ENCODE measurements at places on chromosomes 2 and 18.

- DNase-seq = peak; percentile 31
These were observed 605 bp downstream of the REV1 start for GRCh38 chr2:99489063-99489760.

DNA sequence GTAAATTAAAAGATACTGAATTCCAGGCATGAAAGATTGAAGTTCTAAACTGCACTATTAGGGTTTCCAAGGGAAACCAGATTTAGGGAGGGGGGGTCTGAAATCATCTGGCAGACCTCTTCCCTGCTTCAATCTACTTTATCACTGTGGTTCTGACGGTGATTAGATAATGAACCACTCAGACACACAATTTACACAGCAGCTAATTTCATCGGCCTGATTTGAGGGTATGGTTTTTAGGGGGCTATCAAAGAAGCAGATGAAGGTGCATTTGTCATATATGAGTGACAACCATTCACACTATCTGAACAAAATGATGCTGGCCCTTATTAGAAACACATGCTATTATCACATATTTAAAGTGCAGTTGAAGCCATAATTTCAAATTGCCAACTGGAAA lies 106.0 kb downstream of the OLA1 start:
- no peak for DNase-seq

DNA sequence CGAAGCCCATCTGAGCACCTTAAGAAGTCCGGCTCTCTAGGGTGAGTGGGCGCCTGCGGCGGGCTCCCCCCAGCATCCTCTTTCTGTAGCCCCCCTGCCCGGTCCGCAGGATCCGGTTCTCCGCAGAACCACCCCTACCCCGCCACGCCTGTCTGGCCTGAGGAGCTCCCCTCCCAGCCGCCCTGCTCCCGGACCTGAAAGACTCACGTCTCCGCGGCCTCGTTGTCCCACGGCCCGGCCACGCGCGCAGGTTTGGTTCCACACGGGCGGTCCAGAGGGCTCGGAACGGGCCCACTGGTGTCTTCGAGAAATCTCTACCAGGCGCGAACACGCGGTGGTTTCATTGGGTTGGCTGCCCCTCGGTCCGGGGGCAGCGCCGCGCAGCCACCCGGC lies 237 bp downstream of the SLC39A6 start:
- DNase-seq = no peak

DNA sequence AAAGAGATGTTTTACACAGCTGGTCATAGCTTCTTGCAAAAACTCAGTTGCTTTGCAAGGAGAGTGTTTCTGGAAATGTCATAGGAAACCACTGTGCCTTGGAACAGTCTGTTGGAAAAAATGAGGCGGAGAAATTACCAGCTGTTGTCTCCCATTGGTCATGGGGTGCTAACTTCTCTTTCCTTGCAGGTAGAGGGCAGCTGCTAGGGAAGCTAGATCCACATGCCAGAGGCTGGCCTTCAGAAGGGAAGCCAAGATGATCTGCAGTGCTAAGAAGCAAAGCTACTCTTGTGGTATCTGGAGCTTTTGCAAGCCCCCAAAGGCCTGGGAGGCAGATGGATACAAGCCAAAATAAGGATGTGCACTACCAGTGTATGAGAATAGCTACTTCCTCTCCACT lies 34.8 kb upstream of the LAMA1 start:
- DNase-seq = no peak

- no peak for DNase-seq
These were observed 130.8 kb upstream of the NT5C1B start for GRCh38 chr2:18719978-18720775.

DNA sequence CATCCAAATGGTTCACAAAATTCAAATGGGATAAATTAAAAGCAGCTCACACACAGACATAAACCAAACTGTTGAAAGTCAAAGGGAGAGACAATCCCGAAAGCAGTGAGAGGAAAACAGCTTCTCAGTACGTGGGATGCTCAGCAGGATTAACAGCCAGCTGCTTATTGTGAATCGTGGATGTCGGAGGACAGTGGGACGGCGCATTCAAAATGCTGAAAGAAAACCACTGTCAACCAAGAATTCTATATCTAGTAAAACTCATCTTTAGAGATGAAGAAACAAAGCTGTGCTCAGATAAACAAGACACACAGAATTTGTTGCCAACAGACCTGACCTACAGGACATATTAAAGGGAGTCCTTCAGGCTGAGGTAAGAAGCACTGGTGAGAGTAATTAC lies 102.9 kb downstream of the NFATC1 start:
- no peak for DNase-seq

- peak; percentile 26 for DNase-seq
These were observed 261.9 kb upstream of the ETAA1 start for GRCh38 chr2:67135208-67135607.

- DNase-seq = no peak
These were observed 20.8 kb downstream of the TNFRSF11A start for GRCh38 chr18:62345909-62346308.

- peak; percentile 72 for DNase-seq
These were observed at the start of gene UNC80 for GRCh38 chr2:209771474-209772289. Gene UNC80 (plus strand): TSS chr2:209771832. CDS start chr2:209772073, 241 bp downstream.

DNA sequence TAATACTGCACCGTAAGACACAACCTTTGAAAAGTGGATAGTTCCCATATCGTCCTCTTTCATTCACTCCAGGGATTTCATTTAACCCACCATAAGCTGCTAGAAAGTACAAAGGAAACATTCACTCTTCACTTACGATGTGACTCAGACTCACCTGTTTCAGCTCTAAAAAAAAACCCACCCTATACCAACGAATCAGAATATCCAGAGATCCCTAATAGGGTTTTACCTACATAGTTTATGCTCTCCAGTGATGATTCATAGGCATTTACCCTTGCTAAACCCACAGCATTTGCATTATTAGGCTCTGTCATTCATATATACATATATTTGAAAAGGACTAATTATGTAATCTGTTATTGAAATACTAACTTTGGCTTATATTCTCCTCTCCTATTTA lies 60.2 kb downstream of the PRPF40A start:
- no peak for DNase-seq

DNA sequence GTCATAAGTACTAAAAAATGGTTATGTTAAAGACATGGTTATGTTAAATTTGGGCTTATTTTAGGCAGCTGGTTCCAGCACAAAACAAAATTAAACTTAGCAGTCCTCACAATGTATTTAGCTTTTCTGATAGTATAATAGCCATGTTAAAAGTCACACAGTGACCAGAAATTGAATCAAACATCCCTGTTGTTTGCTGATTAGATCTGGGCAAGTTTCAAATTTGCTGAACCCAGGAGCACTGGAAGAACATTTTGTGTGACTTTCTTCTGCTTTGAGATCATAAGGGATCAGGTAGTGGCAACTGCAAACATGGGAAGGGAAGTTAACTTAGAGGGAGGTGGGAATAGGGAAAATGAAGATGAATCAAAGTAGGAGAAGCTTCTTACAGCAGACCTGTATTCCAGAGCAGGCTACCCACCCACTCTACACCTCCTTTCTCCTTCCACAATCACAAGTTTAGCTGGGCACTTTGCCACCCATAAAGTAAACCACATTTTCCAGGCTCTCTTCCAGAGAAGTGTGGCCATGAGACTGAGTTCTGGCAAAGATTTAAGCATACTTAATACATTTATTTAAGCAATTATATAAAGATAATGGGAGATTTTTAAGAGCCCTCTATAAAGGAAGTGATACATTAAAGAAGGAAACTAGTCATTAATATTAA lies 616.1 kb upstream of the LRATD1 start:
- peak; percentile 30 for DNase-seq

DNA sequence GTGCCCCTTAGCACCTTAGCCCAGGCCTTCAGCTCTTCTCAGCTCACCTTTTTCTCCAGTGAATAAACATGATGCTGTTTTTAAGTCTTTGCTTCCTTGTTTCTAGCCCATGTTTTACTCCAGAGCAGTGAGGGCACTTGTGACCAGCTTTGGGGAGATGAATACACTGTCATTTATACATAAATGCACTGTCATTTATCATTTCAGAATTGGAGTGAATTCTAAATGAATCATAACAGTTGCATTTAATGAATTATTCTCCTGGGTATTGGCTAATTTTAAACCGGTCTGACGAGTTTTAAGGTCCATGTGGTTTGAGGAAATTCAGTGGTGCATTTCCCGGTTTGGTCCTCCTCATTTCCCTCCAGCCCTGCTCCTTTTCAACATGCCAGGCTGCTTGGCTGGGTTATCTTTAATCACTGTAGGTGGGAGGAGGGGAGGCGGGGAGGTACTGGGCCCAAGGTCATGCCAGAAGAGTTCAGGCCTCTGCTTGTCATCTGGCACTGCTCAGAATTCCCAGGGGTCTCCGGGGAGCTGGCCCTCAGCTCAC lies 23.9 kb downstream of the PRKCE start:
- peak; percentile 9 for DNase-seq

DNA sequence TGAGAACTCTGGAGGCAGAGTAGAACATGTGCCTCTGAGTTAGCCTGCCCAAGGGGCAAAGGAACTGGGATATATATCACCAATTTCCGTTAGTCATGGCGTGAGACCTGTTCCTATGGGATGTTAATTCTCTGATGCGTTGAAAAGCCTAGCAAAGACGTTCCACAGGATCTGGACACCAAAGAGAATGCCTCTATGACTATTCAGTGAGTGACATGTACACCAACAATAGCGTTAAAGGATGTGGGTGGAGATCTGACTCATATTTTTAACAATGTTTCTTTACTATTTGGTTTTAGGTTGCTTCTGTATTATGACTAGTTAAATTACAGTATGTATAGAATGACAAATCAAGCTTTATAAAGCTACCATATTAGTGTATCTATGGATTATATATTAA lies 320.9 kb upstream of the MC4R start:
- DNase-seq = no peak

DNA sequence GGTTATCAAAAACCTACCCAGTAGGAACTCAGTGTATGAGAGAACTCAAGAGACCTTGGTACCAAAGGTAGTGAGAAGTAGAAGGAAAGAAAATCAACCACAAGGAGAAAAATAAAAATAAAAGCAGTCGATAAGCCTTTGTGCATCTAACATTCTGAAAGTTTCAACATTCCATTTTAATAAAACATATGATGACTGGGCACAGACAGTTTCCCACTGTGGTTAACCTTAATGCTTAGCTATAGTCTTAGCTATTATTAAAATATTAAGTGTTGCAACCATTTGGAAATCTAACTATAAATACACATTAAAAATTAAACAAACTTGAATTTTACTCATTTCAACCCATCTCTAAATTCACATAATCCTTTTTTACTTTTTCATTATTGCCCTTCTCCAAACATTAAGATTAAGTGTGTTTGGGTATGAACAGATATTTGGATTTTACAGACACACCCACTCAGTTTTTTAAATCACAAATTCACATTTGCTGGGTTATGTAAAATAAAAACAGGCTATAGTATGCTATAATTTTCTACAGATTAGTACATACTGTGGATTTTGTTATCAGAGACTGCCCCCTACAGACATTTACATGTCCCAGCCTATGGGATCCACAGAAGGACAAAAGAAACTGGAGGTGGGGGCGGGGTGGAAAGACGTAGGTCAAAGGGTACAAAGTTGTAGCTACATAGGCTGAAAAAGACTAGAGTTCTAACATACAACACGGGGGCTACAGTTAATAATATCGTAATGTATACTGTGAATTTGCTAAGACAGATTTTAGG lies 32.8 kb downstream of the SRBD1 start:
- DNase-seq = no peak

DNA sequence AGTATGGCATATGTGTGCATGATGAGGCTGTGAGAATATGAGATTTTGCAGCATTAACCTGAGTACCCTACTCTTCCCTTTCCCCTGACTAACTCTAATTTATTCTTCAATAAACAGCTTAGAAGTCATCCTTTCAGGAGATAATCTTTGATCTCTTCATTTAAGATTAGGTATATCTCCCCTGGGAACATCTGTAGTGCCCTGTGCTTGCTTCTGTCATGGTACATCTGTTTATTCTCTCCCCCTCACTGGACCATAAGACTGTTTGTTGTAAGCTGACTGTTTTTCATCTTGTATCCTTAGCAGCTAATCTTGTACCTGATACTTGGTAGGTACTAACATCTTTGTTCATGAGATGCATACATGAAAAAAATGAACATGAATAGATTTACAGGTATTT lies 83.1 kb downstream of the MBD5 start:
- no peak for DNase-seq

GRCh38 chr2:66536997-66537396 lies 102.1 kb downstream of the MEIS1 start:
- DNase-seq = peak; percentile 93

GRCh38 chr2:236214376-236214995 lies 46.3 kb upstream of the GBX2 start:
- DNase-seq = no peak

DNA sequence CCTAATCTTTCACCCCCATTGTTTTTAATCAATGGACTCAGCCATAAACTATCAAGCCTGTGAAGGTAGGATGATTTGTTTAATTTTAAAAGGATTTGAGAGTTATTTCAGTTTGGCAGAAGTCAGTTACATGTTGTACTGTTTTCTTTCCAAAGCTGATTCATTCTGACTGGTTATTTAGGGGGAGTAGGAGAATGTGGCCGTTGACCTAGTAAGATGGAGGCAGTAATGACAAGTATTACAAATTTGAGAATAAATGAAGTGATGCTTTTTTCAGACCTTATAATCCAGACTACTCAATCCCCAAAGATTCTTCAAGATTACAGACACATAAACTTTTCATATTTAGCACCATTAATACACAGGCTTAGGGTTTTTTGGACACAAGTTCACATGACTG lies 4.3 kb downstream of the EPHA4 start:
- no peak for DNase-seq

- no peak for DNase-seq
These were observed 92.0 kb downstream of the ARMC9 start for GRCh38 chr2:231290321-231291015.

DNA sequence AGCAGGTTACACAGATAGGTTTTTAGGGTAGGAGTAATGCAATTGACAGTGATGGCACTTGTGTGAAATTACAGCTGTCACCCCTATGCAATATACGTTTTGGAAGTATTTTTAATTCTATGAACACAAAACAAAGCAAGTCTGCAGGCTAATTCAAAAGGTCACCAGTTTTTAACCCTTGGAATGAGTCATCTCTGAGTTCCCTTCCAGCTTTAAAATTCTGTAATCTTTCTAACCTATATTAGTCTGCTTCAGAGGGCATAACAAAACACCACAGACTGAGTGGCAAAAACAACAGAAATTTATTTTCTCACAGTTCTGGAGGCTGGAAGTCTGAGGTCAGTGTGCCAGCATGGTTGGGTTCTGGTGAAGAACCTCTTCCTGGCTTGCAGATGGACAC lies 596.9 kb upstream of the HNMT start:
- DNase-seq = no peak

DNA sequence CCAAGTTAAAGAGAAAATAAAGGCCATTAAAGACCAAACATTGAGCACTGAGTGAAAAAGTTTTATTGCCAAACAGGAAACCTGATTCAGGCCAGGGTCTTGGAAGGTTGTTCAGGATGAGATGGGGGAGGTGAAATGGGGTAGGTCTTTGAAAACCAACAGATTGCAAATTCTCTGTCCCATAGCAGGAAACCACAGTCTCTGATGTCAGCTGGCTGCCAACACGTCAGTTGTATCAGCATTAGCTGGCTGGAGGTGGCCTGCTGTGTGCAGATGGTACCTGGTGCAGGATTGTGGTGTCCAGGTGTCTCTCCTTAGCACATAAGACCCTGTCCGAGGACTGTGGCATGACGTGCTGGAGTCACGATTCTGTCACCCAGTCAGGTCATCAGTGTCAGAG lies 106.3 kb downstream of the MSH2 start:
- no peak for DNase-seq

Measured in COR-L47 (cell line).